MCF 10A (cell line): ENCODE measurements at places on chromosomes 7 and 10. TPM values are rescaled to one million over a fixed set of nuclear protein-coding genes. Genes with fewer than 3 reads are reported as not detected.

- no peak overlapping the region for H3K4me3 ChIP-seq
- peaks cover 20% of the 10 kb centered on the region for H3K27me3 ChIP-seq
- H3K27ac ChIP-seq = no peak overlapping the region
- H3K36me3 ChIP-seq = no peaks in the 10 kb centered on the region
- DNase-seq = no peak
Observed at GRCh38 chr7:109836016-109836415, 1254.9 kb upstream of the LRRN3 start.

- DNase-seq = no peak
- H3K4me1 ChIP-seq = peaks cover 46% of the 10 kb centered on the region
- H3K36me3 ChIP-seq = no peaks in the 10 kb centered on the region
Observed at GRCh38 chr10:110859973-110860376, 11.8 kb upstream of the PDCD4 start.

DNA sequence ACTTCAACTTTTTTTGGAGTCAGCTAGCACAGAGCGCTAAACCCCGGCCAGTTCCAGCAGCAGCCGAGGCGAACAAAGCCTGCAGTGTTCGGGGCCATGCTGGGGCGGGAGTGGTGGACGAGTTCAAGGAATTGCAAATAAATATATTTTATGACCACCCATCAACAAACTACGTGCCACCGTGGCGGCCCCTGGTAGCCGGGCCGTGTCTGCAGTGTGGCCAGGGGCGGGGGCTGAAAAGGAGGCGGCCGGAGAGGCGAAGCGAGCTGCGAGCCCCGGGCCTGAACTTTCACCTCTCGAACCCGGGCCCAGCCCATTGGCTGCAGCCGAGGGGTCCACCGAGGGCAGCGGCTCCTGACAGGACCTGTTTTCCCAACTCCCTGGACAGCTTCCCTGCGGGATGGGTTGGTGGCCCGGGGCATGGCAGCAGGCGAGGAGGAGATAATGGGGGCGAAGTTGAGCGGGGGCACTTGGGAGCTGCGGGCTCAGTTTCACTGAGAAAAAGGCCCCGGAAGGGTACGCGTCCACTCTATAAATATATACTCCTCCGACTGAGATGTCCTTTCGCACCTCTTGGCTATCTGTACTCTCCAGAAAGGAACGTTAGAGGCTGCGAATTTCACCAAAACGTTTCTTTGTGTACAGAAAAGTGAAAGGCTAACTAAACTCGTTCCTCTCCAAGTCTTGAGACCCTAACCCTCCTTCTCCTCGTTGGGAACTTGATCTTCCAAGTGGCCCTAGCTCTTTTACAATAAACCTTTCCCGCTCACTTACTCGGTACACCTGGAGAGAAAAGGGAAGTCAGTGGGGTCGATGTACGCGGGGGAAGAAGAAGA, 164.6 kb upstream of the PPP1R3A start:
- no peak overlapping the region for H3K4me3 ChIP-seq
- peaks cover 99% of the 10 kb centered on the region for H3K27me3 ChIP-seq
- DNase-seq = no peak
- H3K4me1 ChIP-seq = peaks cover 6% of the 10 kb centered on the region
- H3K27ac ChIP-seq = no peak overlapping the region

- H3K4me1 ChIP-seq = no peaks in the 10 kb centered on the region
- no peak for DNase-seq
- no peaks in the 10 kb centered on the region for H3K36me3 ChIP-seq
- H3K4me3 ChIP-seq = no peak overlapping the region
Observed at GRCh38 chr10:103281753-103282152, 4.8 kb downstream of the INA start.

DNA sequence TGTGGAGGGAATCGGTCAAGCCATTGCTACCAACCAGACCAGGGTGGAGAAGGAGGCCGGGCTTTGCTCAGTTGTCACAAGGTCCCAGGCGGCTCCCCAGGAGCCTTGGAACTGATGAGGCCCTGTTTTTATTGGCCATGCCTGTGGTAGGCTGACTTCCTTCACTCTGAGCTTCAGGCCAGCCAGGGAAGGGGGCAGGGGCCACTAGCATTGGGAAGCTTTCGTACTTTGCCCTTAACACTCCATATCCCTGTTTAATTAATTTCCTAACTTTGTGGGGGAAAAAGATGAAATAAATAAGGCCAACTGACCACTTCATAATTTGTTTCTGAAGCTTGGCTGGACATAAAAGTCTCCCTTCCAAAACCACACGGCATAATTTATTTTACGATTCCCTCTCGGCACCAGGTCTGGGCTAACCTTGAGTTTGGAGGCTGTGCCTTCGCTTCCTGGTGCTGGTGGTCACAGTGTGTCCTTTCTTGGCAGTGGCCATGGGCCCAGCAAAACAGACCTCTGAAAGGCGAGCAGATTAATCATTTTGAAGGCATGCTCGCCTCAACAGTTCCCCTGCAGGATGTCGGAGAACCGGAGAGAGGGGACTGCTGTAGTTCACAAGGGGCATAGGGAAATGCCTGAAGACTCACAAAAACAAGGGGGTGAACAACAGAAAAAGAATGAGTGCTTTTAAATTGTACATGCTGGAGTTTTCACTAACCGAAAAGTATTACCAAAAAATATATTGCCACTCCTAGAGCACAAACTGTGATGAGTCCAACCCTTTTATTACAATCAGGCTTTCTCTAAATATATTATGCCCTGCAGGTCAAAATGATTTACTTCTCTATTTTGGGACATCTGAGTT, 966.0 kb downstream of the LRMDA start:
- H3K36me3 ChIP-seq = no peaks in the 10 kb centered on the region
- peaks cover 8% of the 10 kb centered on the region for H3K4me1 ChIP-seq
- H3K27ac ChIP-seq = no peak overlapping the region
- no peak overlapping the region for H3K4me3 ChIP-seq
- no peak for DNase-seq
- H3K27me3 ChIP-seq = no peaks in the 10 kb centered on the region

GRCh38 chr7:66357087-66357486, 152.0 kb downstream of the TPST1 start:
- peaks cover 11% of the 10 kb centered on the region for H3K36me3 ChIP-seq
- H3K27ac ChIP-seq = peak overlapping the region; percentile 69
- DNase-seq = no peak
- H3K4me3 ChIP-seq = no peak overlapping the region
- no peaks in the 10 kb centered on the region for H3K27me3 ChIP-seq

DNA sequence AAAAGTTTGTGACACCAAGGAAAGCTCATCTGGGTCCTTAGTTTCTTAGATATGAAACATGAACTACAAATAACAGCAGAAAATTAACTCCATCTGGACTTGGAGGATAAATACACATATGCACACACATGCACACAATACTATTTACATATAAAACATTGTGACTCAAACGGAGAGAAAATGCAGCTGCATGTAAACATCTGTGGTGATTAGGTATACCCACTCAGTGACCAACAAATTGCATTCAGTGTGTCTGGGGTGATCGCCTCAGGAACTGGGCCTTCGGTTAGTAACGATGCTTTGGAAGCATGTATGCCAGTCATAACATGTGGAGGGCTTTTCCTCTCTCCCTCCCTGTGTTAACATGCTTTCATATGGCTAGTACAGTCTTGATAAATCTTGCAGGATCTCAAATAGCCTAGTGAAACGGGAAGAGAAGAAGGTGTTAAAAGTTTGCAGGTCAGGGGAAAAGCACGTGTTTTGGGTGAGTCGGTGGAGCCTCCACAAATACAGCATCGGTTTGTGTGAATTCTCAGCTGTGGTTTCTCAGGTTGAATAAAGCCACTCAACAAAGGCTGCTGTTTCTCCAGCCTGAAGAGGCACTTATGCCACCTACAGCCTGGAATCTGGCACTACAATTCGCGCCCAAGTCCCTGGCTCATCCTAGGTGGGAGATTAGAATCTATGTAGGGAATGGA, 8.7 kb upstream of the GLRX3 start:
- no peaks in the 10 kb centered on the region for H3K27me3 ChIP-seq
- no peak overlapping the region for H3K4me3 ChIP-seq
- H3K27ac ChIP-seq = no peak overlapping the region
- H3K36me3 ChIP-seq = no peaks in the 10 kb centered on the region
- H3K4me1 ChIP-seq = peaks cover 6% of the 10 kb centered on the region
- DNase-seq = peak; percentile 73

DNA sequence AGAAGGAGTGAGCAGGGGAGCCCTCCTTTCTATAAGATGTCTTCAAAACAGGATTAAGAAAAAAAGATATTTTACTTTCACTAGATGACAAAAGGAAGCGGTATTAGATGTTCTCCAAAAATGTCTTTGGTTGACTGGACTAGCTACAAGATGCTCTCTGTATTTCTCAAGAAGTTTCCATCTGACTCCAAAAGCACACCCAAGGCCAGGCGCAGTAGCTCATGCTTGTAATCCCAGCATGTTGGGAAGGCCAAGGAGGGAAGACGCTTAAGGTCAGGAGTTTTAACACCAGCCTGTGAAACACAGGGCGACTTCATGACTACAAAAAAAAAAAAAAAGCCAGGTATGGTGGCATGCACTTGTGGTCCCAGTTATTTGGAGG, 84.5 kb downstream of the PIP4K2A start:
- no peaks in the 10 kb centered on the region for H3K27me3 ChIP-seq
- H3K4me1 ChIP-seq = peaks cover 21% of the 10 kb centered on the region
- DNase-seq = no peak
- no peaks in the 10 kb centered on the region for H3K36me3 ChIP-seq
- no peak overlapping the region for H3K27ac ChIP-seq

DNA sequence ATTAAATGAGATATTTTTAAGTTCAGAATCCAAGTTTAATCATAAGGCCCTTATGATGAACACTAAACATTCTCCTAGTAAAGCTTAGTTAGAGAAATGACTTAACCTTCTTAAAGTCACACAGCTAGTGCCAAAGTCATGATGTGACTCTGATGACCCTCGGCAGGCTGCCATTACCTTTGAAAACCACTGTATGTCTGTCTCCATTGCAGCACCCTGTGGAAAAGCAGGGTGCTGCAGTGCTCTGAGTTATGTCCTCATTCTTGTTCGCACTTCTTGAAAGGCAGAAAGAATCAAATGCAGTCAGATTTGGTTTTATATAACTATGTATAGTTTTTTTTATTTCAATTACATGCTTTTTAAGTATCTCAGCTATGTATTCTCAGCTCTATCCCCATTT, 105.0 kb downstream of the PHTF2 start:
- H3K36me3 ChIP-seq = peaks cover 11% of the 10 kb centered on the region
- DNase-seq = peak; percentile 43
- H3K27ac ChIP-seq = no peak overlapping the region
- H3K4me1 ChIP-seq = peaks cover 4% of the 10 kb centered on the region
- H3K27me3 ChIP-seq = no peaks in the 10 kb centered on the region
- H3K4me3 ChIP-seq = no peak overlapping the region

DNA sequence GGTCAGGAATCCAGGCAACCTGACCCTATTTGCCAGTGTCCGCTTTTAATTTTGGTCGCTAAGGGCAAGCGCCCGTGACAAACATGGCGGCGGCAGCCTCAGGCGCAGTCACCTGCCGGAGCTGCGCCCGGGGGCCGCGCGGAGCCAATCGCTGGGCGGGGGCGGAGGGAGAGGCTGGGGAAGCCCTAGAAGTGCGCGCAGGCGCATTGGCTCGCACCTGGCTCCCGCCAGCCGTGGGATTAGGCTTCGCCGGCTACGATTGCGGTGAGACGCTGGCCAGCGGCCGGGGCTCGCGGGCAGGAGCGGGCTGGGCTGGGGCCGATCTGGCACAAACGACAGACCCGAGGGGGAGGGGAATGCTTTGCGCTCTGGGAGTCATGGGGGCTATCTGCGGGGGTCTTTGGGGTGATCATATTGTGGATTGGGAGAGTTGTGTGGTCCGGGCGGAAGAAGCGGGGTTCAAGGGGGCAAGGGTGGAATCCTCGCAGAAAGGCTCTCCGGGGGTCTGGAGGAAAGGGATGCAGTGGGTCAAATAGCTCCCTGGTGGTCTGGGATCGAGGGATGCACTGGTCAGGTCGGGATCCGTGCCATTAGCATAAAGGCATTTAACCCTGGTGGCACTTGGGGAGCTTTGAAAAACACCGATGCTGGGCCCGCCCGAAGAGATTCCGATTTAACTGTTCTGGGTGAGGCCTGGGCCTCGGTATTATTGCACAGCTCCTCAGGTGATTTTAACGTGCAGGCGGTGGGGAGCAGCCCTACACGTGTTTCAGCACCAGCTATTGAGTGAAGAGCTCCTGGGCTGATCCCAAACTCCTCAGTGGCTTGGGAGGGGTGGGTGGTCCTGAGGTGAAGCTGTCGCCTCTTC, 10.1 kb upstream of the C10orf95 start:
- no peaks in the 10 kb centered on the region for H3K36me3 ChIP-seq
- DNase-seq = peak; percentile 95
- peak overlapping the region; percentile 63 for H3K27ac ChIP-seq
- no peaks in the 10 kb centered on the region for H3K27me3 ChIP-seq
- peak overlapping the region; percentile 92 for H3K4me3 ChIP-seq

DNA sequence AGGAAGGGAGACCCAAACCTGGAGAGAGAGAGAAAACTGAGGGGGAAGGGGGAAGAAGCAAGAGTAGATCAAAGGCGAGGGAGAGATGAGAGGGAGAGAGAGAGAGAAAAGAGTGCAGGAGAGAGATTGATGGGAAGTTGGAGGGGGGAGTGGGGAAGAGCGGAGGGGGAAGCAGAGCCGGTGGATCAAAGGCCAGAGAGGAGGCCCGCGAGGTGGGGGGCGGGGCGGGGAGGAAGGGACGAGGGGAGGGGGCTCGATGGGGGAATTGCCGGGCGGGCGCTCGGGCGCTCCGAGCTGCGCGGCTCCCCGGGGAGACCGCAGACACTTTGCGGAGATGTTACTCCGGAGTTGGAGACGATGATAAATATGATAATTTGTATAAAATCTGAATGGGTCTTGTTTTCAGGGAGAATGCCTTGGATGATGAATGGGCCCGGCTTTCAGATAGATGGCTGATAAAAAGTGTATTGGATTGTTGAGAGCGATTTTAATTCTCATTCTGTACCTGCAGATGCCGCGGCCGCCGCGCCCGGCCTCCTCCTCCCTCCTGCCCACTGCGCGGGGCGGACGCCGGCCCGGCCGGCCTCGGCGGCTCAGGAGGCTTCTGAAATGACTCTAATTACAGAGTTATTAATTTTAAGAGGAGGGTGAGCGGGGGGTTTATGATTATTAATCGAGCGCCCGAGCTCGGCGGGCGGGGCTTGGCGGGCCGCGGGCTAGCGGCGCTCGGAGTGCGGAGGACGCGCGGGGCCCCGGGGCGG, 21.4 kb upstream of the PAX2 start:
- no peaks in the 10 kb centered on the region for H3K36me3 ChIP-seq
- peaks cover 37% of the 10 kb centered on the region for H3K27me3 ChIP-seq
- H3K4me1 ChIP-seq = no peaks in the 10 kb centered on the region

GRCh38 chr7:2915023-2915422, 70.9 kb upstream of the GNA12 start:
- DNase-seq = no peak
- no peak overlapping the region for H3K4me3 ChIP-seq
- H3K27me3 ChIP-seq = peaks cover 12% of the 10 kb centered on the region
- no peaks in the 10 kb centered on the region for H3K36me3 ChIP-seq

GRCh38 chr7:121023683-121024511, 35.4 kb downstream of the CPED1 start:
- peaks cover 39% of the 10 kb centered on the region for H3K27me3 ChIP-seq
- DNase-seq = no peak
- no peaks in the 10 kb centered on the region for H3K36me3 ChIP-seq
- no peak overlapping the region for H3K4me3 ChIP-seq

GRCh38 chr10:132047575-132048293, 18.0 kb upstream of the JAKMIP3 start:
- peaks cover 31% of the 10 kb centered on the region for H3K27me3 ChIP-seq
- no peak overlapping the region for H3K27ac ChIP-seq
- no peaks in the 10 kb centered on the region for H3K4me1 ChIP-seq
- no peaks in the 10 kb centered on the region for H3K36me3 ChIP-seq
- H3K4me3 ChIP-seq = no peak overlapping the region
- DNase-seq = no peak

The FERD3L gene
- not detected in 2 replicates for total RNA-seq

The PRKCQ gene
- total RNA-seq = 0.44 and 0.52 TPM in 2 replicates

The KLLN gene
- 0.56 and 0.68 TPM in 2 replicates for total RNA-seq

The SOSTDC1 gene
- not detected in 2 replicates for total RNA-seq

The FAM221A gene
- total RNA-seq = 0.25 and 0.44 TPM in 2 replicates

The HOXA3 gene
- total RNA-seq = 8.2 and 14.0 TPM in 2 replicates

The UCMA gene
- not detected in 2 replicates for total RNA-seq

The ATRNL1 gene
- not detected in 2 replicates for total RNA-seq

The C7orf33 gene
- not detected in 2 replicates for total RNA-seq

The SPDYE11 gene
- total RNA-seq = not detected in 2 replicates
